Activated naive CD8-positive, alpha-beta T cell treated with anti-CD3 and anti-CD28 coated beads, Interleukin-2, amount 10 ng/mL, durations not matched to agents 7 days and 5 days (primary cell): ENCODE measurements at places on chromosomes 2 and 18. TPM values are rescaled to one million over a fixed set of nuclear protein-coding genes. Genes with fewer than 3 reads are reported as not detected.

- no peak for DNase-seq
Measured at GRCh38 chr18:2002604-2003003, 568.7 kb downstream of the METTL4 start.

GRCh38 chr18:76593843-76594242 is 98.8 kb upstream of the ZNF516 start:
- no peak for DNase-seq

DNA sequence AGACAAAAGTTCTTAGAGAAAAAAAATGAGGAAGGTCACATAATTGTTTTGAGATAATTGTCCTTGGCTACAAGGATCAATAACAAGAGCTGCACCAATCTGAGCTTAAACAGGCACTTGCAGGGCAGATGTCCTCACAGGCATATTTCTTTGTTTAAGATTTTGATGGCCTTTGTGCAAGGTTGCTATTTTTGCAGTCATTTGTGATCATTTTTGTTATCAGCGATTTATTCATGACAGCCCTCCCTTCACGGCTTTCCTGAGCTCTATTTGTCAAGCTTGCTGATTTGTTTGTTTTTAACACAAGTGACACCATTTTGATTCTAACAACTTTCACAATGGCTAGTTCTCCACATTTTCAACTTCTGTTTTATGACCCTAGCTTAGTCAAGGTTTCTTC is 418.6 kb upstream of the REG3G start:
- no peak for DNase-seq

DNA sequence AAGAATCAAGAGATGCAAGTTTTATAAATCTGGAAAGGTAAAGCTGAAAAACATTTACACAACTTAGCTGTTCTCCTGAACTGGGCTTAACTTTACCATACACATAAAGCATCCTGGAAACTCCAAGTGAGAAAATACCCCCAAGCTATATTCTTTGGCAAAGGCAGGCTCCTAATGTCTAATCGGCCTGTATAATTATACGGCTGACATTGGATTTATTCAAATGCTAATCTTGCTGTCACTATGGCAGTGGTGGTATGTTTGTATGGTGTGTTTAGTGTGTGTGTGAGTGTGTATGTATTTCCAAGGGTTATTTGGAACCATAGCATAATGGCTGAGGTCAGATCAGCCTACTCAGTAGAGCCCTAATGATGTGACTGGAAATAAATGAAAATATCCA is 1031.8 kb upstream of the ZEB2 start:
- DNase-seq = no peak

DNA sequence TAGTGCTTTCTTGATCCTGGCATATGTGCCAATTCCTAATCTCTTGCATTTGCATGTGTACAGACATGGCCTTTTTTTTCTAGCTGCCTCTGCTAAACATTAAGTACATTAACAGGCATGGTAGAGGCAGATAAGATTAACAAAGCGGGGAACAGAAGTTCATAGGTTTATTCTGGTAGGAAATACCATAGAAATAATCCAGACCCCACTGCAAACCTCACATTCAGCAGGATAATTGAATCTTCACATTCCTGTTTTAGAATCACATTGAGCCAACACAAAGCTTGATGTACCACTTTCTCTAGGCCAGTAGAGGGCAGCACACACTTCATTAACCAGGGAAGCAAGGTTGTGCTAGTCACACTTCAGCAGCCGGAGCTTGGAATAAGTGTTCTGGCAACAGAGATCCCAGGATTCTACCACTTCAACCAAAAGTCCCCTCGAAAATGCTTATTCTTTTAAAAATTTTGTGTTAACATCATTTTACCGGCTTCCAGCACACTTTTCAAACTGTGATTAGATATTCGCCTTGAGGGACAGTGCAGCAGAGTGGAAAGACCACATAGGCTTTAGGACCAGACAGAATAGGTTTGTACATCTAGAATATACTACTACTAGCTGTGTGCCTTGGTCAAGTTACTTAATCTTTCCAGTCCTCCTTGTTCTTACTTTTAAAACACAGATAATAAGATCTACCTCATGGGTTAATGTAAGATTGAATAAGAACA is 420.2 kb upstream of the CHST9 start:
- no peak for DNase-seq

- DNase-seq = no peak
Measured at GRCh38 chr2:239544143-239544917, 143.5 kb upstream of the HDAC4 start.

Gene VAMP5
- total RNA-seq = 70.8 TPM

Gene RAB3GAP1
- 22.9 TPM for total RNA-seq

Gene PAIP2B
- 4.8 TPM for total RNA-seq

Gene PRKAG3
- not detected for total RNA-seq
